ENCODE measurements at places on chromosomes 6 and 20.

DNA sequence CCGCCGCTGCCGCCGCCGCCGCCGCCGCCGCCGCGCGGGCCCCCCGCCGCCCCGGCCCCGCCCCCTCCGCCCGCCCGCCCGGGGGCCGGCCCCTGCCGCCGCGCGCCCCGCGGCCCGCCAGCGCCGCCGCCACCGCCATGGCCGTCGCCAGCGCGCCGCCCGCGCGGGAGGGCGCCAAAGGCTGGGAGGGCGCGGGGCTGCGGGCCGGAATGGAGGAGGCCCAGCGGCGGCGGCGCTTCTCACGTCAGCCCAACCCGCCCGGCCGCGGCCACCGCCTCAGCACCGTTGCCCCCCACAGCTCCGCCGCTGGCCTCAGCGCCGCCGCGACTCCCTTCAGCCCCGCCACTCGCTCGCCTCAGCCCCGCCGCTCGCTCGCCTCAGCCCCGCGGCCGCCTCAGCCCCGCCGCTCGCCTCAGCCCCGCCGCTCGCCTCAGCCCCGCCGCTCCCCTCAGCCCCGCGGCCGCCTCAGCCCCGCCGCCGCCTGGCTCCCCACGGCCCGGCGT lies 258 bp downstream of the PHF10 start:
- no peak for DNase-seq

DNA sequence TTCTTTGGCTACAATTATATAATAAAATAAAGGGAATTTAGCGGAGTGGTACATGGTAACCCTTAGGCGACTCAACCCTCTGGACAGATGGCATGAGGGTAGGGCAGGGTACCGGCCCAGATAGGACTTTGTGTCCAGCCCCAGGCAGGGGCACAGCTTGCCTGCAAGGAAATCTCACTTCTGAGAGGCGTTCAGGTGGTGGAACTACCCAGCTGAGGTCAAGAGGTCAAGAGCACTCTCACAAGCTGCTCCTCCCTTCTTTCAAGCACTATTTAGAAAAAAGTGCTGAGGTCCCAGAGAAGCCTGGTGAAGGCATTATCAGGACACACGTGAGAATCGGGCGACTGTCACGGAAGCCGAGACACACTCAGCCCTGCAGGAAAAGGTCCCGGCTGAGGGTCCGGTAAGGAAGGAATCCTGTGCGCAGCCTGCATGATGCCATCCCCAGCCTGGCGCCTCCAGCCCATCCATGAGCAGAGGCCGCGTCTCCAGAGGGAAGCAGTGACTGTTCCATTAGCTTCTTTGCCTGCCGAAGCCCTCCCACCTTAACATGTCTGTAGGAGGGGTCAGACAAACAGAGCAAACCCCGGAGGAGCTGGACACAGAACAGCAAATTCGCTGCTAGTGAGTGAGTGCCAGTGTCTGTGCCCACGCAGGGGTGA lies 54.8 kb downstream of the WDR27 start:
- DNase-seq = no peak

DNA sequence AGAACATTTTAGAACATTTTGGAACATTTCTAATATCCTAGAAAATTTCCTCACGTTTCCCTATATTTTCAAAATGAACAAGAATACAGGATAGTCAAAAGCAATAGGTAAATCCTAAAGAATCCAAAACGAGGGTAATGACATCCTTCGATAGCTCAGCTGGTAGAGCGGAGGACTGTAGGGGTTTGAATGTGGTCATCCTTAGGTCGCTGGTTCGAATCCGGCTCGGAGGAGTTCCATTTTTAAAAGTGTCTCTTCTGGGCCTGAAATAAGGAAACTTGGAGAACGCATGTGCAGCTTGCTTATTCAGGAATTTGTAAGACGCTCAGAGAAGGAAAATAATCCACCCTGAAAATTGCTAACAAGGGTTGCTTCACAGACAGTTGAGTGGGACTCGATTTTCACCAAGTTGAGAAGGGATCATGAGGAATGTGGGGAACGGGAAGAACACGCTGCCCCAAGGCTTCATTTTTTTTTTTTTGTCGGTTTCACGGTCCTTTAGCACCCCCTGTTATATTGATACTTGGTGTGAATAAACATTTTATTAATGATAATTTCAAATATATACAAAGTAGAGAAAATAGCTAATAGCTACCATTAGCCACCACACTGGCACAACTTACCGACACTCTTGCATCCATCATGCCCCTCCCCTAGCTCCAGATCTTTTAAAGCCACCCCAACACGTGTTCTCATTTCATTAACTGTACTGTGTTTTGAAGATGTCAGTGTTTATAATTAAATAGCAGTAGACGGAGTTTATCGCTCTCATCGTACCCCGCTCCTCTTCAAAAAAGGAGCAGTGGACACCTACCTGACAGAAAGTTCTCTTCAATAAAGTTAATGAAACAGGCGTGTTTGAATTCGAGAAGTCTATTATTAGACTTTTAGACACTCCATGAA lies 1.8 kb upstream of the ABT1 start:
- no peak for DNase-seq

DNA sequence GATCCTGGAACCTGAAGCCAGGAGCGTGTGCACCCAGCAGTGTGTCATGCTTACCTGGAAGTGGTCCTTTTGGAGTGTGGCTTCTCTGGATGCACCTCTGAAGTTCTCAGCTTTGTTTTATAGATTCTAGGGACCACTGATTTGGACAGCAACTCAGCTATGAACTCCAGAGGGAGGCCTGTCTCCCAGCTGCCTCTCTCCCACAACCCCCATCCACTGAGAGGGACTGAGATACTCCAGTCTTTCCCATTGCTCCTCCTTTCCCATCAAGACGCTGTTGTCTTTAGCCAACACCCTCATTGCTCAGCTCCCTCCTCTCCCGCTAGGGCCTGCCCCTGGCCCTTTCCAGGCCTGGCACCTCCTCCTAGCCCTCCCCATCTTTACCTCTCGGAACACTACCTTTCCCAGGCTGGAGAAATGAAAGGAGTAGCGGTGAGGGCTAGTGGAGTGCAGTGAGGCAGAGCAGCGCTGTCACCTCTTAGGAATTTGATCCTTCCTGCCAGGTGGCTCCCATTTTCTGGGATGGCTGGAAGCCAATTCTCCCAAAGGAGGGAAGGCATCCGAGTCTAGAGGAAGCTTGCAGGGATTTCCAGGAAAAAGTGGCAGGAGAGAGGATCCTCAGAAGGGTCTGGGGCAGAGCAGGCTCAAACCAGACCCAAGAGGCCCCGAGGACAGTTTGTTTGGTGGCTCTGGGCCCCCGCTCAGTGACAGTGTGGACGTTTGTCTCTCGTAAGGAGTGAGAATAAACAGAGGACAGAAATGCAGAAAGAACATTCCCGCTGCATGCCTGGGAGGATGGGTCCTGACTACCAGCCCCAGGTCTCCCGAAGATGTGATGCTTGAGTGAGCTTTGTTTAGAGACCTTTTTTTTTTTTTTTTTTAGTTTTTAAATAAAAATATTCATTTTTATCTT lies at the start of gene LRRN4:
LRRN4 (minus strand) TSS at position 285 of the 913 bp plus-strand sequence. CDS start 1,261 bp downstream, outside the sequence.
- DNase-seq = no peak

GRCh38 chr6:164039954-164040375 lies 625.4 kb downstream of the QKI start:
- DNase-seq = no peak

Measured in skeletal muscle cell (primary cell).